ENCODE measurements at places on chromosomes 7 and 10. TPM values are rescaled to one million over a fixed set of nuclear protein-coding genes. Genes with fewer than 3 reads are reported as not detected.
A peak's percentile ranks its signal among the peaks of the same experiment; 100 is the strongest.

Gene FAM25C
- total RNA-seq = not detected

Gene PRKG1
- total RNA-seq = 46.1 TPM

Gene ARMS2
- total RNA-seq = not detected

GRCh38 chr7:71995111-71995510, 417.0 kb downstream of the CALN1 start:
- no peak overlapping the region for H3K27ac ChIP-seq
- H3K27me3 ChIP-seq = no peaks in the 10 kb centered on the region
- H3K4me1 ChIP-seq = no peaks in the 10 kb centered on the region
- no peaks in the 10 kb centered on the region for H3K36me3 ChIP-seq
- peak; percentile 39 for DNase-seq

GRCh38 chr10:7424315-7424714, 13.5 kb upstream of the SFMBT2 start:
- DNase-seq = no peak
- H3K4me1 ChIP-seq = no peaks in the 10 kb centered on the region
- no peaks in the 10 kb centered on the region for H3K36me3 ChIP-seq
- no peak overlapping the region for H3K27ac ChIP-seq
- peaks cover 19% of the 10 kb centered on the region for H3K27me3 ChIP-seq
- no peak overlapping the region for H3K4me3 ChIP-seq

GRCh38 chr7:43260980-43261878, 148.8 kb downstream of the HECW1 start:
- H3K4me3 ChIP-seq = no peak overlapping the region
- no peaks in the 10 kb centered on the region for H3K4me1 ChIP-seq
- no peak for DNase-seq
- no peaks in the 10 kb centered on the region for H3K27me3 ChIP-seq
- no peaks in the 10 kb centered on the region for H3K36me3 ChIP-seq

DNA sequence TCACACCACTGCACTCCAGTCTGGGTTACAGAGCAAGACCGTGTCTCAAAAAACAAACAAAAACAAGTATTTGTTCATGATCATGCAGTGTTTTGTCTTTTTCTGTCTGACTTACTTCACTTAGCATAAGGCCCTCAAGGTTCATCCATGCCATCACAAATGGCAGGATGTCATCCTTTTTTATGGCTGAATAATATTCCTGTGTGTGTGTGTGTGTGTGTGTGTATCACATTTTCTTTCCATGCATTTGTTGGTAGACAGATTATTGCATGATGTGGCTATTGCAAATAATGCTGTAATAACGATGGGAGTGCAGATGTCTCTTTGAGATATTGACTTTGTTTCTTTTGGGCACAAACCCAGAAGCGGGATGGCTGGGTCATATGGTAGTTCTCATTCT, 14.3 kb upstream of the MNX1 start:
- no peak for DNase-seq
- H3K36me3 ChIP-seq = no peaks in the 10 kb centered on the region
- no peak overlapping the region for H3K27ac ChIP-seq

DNA sequence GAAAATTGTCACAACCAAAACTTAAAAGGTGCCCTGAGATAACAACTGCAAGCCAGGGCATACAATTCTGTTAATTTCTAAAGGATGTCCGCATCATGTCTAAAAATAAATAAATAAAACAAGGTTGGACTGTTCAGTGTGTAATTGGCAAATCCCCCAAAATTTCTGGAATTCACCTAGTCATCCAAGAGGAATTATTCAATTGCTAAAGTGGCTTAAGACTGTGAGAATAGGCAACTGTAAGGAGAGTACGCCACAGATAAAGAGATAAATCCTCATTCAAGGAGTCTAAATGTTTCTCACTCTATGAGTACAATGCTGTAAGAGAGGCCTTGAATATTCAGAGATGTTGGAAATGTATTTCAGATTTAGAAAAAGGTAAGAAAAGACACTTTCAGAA, 37.2 kb downstream of the PIK3AP1 start:
- H3K27me3 ChIP-seq = no peaks in the 10 kb centered on the region
- no peaks in the 10 kb centered on the region for H3K36me3 ChIP-seq
- peaks cover 3% of the 10 kb centered on the region for H3K4me1 ChIP-seq
- no peak for DNase-seq
- no peak overlapping the region for H3K4me3 ChIP-seq
- H3K27ac ChIP-seq = no peak overlapping the region

- H3K4me1 ChIP-seq = peaks cover 33% of the 10 kb centered on the region
- no peak overlapping the region for H3K27ac ChIP-seq
- H3K36me3 ChIP-seq = no peaks in the 10 kb centered on the region
- DNase-seq = no peak
- H3K4me3 ChIP-seq = no peak overlapping the region
These were observed 37.4 kb upstream of the EEPD1 start for GRCh38 chr7:36115448-36116321.

All from esophagus muscularis mucosa (tissue), 4 donors.